Activated naive CD4-positive, alpha-beta T cell (primary cell): ENCODE measurements at places on chromosomes 5 and 9.

DNA sequence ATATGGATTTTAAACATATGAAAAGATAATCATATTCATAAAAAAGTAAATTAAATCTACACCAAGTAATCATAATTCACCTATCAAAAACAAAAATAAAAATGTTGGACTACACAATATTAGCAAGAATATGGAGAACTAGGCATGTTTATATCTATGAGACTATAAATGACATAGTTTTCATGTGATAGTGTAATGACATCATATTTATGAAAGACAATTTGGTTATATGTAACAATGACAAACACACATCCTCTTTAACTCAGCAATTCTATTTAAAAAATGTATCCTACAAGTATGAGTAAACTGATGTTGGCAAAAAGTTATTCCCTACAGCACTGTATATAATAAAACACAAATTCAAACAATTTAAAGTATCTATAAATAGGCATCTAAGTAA lies 312.3 kb downstream of the EDIL3 start:
- no peak for DNase-seq

DNA sequence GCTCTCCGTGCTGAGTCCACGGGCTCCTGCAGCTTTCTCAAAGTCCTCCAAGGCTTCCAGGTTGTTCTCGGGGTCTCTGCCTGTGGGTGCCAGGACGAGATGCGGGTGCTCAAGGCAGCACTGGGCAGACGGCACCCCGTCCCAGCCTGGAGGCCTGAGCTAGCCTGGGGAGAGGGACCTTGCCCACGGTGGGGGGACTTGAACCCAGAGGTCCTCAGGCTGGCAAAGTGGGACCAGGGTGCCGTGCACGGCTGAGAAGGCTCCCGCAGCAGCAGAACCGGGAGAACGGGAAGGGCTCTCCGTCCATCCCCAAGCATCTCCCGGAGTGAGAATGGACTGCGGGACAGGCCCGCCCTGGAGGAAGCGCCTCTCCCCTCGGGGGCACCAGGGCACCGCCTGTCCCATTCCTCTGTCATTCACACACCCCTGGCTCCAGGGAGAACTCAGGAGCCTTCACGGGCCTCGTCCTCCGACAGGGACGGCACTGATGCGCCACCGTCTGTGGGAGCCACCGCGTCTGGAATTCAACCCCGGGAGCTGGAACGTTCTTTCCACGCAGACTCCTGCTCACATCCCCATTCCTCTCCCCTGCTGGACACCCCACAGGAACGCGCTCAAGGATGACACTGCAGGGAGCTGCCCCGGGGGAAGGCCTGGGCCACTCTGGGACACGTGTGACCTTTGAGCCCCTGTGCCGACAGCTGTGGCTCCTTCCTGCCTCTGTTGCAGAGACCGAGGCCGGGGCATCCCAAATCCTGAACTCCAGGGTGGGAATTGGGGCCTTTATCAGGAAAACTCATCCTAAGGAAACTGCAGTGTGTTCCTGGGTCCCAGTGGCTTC lies 16.3 kb upstream of the OBP2B start:
- no peak for DNase-seq

DNA sequence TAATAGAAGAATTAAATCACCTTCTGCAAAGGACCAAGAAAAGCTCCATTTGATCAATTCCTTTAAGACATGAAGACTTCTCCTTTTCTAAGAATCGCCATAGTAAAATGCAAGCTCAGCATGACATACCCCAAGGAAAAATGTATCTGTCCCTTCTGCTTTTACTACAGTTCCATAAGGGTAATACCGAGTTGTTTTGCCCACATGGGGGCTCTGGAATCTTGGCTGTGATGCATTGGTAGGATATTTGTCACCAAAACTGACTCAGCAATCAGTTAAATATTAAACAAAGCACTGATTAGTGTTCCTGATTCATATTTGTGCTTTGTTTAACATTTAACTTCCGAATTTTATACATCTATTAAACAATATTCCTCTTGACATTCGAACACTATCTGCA lies 24.3 kb upstream of the KCNIP1 start:
- DNase-seq = no peak

DNA sequence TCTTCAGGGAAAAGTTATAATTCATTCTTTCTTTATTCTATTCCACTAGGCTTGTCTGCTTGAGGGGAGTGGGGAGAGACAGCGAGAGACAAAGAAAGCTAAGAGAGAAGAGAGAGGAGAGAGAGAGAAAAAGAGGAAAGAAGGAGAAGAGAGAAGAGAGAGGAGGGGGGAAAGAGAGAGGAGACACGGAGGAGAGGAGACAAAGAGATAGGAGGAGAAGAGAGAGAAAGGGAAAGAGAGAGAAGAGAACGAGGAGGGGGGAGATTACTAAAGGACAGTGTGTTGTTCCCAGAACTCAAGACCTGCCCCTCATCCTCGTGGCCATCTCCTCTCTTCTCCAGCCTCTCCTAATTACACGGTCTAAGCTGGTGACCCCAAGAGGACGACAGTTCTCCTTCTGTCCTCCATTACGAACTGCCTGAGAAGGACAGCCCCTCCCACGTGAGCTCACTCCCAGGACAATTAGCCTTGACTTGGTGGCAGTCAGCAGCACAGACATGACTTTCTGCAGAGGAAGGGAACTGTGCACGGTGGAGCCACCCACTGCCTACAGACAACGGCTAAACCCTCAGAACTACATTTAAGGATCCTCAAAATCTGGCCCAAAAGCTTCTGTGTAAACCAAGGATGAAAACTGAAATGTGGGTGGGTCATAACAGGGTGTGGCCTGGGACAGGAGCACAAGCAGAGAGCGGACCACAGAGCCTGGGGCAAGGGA lies 99.1 kb downstream of the COL23A1 start:
- no peak for DNase-seq

- DNase-seq = no peak
Measured at GRCh38 chr9:121975801-121976277, 117.3 kb downstream of the TTLL11 start.

GRCh38 chr9:127188396-127188795 lies 66.0 kb upstream of the ANGPTL2 start:
- DNase-seq = no peak

GRCh38 chr9:136759436-136760325 lies 1.6 kb upstream of the LCN8 start:
- no peak for DNase-seq
